ENCODE measurements at places on chromosomes 5 and 9.

DNA sequence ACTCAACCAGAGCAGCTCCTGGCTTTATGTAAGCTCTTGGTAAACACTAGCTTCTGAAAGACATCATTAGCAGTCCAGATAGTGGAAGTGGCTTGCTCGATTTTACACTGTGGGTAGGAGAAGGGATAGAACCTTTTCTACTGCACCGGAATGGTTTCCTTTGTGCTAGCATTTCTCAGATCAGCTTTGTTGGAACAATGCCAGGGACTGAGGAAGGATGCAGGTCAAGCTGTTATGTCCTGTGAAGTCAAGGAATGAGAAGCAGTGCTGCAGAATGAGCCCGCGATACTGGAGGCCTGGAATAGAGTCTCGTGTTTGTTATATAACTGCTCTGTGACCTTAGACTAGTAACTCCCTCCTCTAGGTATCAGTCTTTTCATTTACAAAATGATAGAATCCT is 233.6 kb downstream of the GABRB2 start:
- DNase-seq, result no peak

- DNase-seq, result no peak
Measured at GRCh38 chr9:92004045-92004392, 54.0 kb upstream of the ROR2 start.

- DNase-seq, result no peak
Measured at GRCh38 chr5:158060212-158060611, 201.3 kb upstream of the CLINT1 start.

GRCh38 chr5:109111680-109112079 is 298.1 kb downstream of the PJA2 start:
- no peak for DNase-seq

GRCh38 chr5:142098931-142099330 is 9.6 kb upstream of the NDFIP1 start:
- DNase-seq, result no peak

- DNase-seq, result no peak
Measured at GRCh38 chr9:116409638-116410037, 256.0 kb downstream of the PAPPA start.

GRCh38 chr5:152641970-152642805 is 237.1 kb upstream of the NMUR2 start:
- DNase-seq, result no peak

DNA sequence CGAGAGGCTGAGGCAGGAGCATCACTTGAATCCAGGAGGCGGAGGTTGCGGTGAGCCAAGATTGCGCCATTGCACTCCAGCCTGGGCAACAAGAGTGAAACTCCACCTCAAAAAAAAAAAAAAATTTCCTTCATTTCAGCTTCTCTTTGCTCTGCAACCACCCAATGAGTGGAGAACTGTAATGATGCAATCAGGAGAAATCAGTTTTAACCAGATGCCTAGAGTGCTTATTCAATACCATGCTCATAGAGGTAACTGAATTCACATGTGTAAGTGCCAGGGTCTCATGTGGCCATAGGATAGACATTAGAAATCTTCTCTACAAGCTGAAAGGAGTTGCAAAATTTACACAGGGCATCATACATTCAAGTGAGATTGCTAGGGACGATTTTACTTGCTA is 70.6 kb downstream of the HMHB1 start:
- no peak for DNase-seq

GRCh38 chr9:113581865-113582697 is 118.6 kb downstream of the RGS3 start:
- peak; percentile 94 for DNase-seq

GRCh38 chr5:67166460-67167285 is 29.9 kb downstream of the CD180 start:
- peak; percentile 86 for DNase-seq

DNA sequence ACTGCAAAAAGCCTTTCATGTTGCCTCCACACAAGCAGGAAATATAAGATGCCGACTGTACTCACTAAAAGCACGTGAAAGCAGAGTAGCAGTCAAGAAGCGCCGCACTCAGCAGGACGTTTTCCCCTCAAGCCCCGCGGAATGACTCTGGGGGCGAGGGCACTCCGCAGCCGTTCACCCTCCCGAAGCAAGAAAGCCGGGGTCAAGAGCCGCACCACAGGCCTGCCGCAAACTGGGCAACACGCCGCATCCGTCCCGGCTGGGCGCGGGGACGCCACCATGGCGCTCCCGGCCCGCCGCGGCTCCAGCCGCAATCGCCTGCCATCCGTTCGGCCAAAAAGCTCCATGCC is 364 bp downstream of the RPS6 start:
- DNase-seq, result no peak

GRCh38 chr5:95284572-95285408 is at the start of gene MCTP1:
MCTP1 (minus strand) TSS chr5:95285094.
- peak; percentile 27 for DNase-seq

DNA sequence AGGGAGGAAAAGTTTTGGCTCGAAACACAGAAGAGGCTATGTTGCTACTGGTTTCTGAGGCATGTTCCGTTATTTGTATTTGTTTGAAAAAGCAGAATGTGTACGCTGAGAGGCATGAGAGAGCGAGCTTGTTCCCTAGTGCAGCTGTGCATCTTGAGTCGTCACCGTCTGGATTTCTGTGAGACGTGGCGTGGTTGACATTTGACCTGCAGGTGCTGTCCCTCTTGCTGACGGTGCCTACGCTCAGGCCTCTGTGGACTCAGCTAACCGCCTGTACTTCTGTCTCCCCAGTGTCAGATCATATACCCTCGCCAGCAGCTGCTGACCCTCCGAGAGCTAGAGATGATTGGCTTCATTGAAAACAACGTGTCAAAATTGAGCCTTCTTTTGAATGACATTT is 21.5 kb downstream of the TRIP13 start:
- no peak for DNase-seq

- DNase-seq, result no peak
Measured at GRCh38 chr9:32486839-32487562, 39.0 kb downstream of the RIGI start.

DNA sequence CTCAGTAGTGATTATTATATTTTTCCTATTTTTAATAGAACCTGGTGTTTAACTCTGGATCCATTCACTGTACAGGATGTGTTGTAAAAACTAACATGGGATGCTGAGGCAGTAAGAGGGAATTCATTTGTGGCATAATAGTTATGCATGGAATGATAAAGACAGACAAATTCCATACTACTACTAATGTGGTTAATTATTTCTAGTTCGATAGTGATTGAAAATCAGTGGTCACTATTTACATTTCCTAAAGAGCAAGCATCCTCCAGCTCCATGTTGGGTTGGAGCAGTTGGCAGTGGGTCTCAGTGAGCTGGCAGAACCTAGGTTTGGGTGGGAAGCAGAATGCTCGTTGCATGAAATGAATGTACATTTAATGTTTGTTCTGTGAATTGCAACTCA is 122.6 kb downstream of the SAXO1 start:
- no peak for DNase-seq

GRCh38 chr5:143008809-143009521 is 238.8 kb downstream of the ARHGAP26 start:
- DNase-seq, result peak; percentile 94

GRCh38 chr9:37678789-37679273 is 28.1 kb downstream of the FRMPD1 start:
- DNase-seq, result peak; percentile 11

GRCh38 chr5:173591056-173591514 is 25.4 kb downstream of the BOD1 start:
- no peak for DNase-seq

DNA sequence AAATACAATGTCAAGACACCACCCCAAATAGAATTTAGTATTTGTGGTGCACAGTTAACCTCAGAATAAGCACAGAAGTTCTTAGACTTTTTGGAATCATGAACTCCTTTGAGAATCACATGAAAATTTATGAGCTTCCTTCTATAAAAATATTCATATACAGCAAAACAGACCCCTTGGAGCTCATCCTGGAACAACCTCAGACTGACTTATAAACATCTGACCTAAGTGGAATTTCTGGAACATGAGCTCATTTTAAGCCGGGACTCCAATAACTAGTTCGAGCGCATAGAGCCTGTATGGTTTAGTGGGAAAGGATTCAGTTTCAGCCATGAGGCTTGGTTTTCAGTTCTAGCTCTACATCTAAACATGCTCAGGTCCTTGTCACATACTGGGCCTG is 192.3 kb downstream of the DEPDC1B start:
- no peak for DNase-seq

- DNase-seq, result no peak
Measured at GRCh38 chr5:176401281-176402205, 13.0 kb downstream of the HIGD2A start.

DNA sequence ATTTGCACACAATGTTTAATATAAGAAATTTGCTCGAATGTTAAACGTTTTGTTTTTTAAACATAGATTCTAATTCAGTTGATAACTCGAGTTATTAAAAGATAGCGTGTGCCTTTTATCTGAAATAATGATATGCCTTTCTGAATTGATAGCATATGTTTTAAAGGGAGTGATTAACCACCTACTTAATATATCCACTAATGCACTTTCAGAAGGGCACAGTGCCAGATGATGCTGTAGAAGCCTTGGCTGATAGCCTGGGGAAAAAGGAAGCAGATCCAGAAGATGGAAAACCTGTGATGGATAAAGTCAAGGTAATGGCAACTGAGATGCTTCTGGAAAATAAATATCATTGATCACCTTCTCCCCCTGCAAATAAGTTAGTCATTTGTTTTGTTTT is 53.9 kb downstream of the ERAP1 start:
- no peak for DNase-seq

GRCh38 chr9:2418619-2419018 is 203.0 kb upstream of the VLDLR start:
- DNase-seq, result no peak

DNA sequence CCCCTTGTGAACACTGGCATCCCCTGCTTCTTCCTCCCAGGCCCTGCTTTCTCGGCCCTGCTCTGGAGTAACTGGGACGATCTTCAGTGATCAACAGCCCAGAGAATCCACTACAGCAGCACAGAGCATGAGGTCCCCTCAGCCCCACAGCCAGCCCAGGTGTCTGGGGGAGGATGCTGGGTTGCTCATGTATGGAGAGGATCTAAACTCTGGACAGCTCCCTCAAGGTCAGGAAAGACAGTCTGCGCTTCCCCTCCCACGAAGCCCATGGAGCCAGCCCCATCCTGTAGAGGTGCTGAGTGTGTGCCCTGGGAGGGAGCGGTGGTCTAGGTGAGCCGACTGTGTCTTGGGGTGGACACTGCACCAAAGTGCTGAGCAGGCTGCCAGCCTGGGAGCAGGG is 190.2 kb downstream of the GABBR2 start:
- DNase-seq, result no peak

GRCh38 chr9:129459547-129460322 is 161.2 kb downstream of the C9orf50 start:
- DNase-seq, result peak; percentile 75

- no peak for DNase-seq
Measured at GRCh38 chr5:161235569-161235968, 311.0 kb downstream of the GABRB2 start.

DNA sequence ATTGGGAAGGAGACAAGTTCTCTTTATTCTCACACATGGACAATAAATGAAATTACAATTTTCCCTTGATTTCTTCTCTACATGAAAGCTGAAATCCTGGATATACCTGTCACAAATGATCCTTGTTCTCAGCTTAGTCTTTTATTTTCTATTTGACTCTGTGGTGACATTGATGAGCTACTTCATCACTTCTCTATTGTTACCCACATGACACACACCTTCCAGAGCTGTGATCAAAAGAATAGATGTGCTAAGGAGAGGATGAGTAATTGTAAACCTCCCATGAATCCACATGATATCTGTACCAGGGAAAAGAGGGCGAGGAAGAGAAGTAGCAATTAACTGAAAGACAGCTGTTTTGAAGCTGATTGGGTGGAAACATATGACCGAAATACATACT is 102.0 kb downstream of the CAVIN4 start:
- DNase-seq, result no peak

- DNase-seq, result no peak
Measured at GRCh38 chr5:148541054-148541835, 113.1 kb downstream of the HTR4 start.

- no peak for DNase-seq
Measured at GRCh38 chr9:108884701-108885100, 22.6 kb downstream of the ACTL7A start.

- peak; percentile 50 for DNase-seq
Measured at GRCh38 chr9:4299005-4299795, 668 bp downstream of the GLIS3 start.

DNA sequence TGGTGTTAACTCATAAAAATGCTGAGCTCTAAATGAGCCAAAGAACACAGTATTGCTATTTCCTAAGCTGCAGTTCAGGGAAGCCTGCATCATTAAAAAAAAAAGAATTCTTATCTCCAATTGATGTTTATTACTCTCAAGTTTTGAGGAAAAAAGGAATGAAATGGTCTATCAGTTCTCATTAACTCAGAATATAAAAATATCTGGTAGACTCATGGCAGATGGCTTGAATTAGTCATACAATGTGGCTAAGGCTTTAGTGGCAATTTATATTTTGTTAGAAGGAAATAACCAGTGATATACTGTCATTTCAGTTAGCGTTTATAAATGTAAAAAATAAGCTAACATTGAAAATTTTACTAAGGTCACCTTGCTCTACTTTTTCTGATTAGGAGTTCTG is 1403.4 kb upstream of the C9orf72 start:
- no peak for DNase-seq
